GM13976 (cell line): ENCODE measurements at places on chromosomes 6 and 20.

- DNase-seq = no peak
These were observed 161.3 kb upstream of the AGPAT4 start for GRCh38 chr6:161434921-161435747.

DNA sequence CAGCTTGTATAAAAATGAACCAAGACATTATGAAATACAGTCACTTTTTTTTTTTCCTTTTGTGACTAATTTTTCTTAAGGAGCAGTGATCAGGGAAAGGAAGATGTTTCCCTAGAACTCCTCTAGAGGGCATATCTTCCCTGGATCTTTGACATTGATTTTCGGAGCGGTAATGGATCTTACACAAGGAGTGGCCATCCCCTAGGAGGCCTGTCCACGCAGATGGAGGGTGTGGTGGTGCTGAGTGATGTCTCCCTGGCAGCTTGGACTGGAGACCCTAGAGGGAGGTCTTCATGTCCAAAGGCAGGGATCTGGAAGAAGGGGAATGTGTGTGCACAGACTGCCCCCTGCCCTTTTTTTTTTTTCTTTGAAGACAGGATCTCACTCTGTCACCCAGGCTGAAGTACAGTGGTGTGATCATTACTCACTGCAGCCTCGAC is 7.0 kb upstream of the KIFC1 start:
- no peak for DNase-seq

DNA sequence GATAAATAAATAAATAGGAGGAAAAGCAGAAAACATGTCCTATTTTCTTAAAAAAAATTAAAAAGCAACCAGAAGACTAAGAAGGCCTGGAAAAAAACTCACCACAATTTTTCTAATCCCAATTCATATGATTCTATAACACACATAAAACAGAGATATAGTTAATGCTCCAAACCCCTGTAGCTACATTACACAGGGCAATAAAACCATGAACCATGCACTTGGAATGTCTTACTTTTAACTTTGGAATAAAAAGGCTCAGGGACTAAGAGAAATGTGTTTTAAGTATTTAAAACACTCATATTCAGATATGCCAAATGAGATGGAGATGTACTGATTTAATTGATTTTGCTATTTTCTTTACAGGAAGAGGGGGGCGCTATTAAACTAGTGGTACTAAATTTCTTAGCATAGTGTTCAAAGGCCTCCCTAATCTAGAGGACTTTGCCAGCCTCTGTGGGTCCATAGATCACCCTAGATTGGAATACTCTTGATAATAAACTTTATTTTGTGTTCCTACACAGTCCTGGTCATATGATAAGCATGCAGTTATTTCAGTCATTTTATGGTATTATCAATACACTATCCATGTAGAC is 30.3 kb upstream of the GCM1 start:
- DNase-seq = no peak

DNA sequence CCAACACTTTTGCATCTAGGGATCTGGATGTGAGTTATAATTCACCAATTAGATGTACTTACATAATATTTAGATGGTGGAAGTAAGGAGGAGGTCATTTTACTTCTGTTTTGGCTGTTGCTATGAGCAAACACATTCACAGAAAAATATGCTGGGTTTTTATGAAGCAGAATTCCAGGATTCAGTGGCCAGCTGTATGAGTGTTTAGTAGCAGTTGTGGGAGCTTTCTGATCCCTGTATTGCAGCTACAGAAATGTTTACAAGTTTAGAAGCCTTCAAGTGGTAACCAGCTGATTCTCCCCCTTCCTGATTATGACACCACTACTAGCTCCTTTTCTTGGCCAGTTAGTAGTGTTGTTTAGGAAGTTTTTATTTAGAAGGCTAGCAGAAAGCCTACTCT is 177.0 kb downstream of the TENT5A start:
- no peak for DNase-seq

- DNase-seq = no peak
These were observed 33.2 kb upstream of the TFAP2C start for GRCh38 chr20:56595746-56596475.

GRCh38 chr6:18035330-18035854 is 48.0 kb upstream of the KIF13A start:
- DNase-seq = no peak

DNA sequence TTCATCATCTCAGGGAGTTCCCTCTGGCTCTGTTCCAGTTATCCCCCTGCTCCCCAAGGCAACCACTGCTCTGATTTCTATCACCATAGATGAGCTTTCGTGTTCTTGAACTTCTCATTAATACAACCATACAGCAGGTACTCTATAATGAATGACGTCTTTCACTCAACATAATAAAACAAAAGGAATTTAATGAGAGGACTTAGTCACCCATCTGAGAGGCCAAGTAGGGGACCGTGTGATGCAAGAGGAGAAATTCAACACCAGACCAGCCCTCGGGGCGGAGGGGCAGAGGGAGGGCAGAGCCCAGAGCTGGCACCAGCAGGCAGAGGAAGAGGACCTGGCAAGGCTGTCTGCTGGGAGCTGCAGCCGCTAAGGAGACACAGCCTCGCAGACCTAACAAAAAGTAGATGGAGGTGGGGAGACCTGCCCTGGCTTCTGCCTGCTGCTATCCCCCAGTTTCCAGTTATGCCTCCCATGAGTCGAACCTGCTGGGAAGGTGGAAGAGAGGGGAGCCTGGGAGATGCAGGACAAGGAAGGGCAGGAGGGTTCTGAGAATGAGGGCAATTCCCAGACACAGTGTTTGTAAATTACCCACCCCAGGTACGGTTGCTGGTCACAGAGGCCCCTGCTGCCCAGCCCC is 13.8 kb downstream of the CCN5 start:
- no peak for DNase-seq

- no peak for DNase-seq
These were observed 253.0 kb downstream of the NKAIN2 start for GRCh38 chr6:124056407-124057334.

- no peak for DNase-seq
These were observed 3.8 kb upstream of the ARFGAP1 start for GRCh38 chr20:63268671-63269439.

- no peak for DNase-seq
These were observed 155.3 kb upstream of the ZNF217 start for GRCh38 chr20:53748821-53749421.

DNA sequence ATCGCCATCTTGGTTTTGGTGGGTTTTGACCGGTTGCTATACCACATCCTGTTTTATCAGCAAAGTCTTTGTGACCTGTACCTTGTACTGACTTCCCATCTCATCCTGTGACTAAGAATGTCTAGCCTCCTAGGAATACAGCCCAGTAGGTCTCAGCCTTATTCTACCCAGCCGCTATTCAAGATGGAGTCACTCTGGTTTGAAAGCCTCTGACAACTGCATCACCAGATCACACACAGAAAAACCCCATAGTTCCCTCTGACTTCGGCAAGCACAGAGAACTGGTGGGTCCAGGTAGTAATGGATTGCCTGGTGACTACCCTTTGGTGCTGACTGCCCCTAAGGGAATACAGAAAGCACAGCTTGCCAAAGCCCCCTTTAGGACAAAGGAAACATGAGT is 10.3 kb upstream of the RSPH4A start:
- DNase-seq = no peak

- no peak for DNase-seq
These were observed 27.6 kb downstream of the PRKN start for GRCh38 chr6:162699961-162700360.

GRCh38 chr20:20926222-20926905 is 179.8 kb downstream of the LINC00237 start:
- no peak for DNase-seq

DNA sequence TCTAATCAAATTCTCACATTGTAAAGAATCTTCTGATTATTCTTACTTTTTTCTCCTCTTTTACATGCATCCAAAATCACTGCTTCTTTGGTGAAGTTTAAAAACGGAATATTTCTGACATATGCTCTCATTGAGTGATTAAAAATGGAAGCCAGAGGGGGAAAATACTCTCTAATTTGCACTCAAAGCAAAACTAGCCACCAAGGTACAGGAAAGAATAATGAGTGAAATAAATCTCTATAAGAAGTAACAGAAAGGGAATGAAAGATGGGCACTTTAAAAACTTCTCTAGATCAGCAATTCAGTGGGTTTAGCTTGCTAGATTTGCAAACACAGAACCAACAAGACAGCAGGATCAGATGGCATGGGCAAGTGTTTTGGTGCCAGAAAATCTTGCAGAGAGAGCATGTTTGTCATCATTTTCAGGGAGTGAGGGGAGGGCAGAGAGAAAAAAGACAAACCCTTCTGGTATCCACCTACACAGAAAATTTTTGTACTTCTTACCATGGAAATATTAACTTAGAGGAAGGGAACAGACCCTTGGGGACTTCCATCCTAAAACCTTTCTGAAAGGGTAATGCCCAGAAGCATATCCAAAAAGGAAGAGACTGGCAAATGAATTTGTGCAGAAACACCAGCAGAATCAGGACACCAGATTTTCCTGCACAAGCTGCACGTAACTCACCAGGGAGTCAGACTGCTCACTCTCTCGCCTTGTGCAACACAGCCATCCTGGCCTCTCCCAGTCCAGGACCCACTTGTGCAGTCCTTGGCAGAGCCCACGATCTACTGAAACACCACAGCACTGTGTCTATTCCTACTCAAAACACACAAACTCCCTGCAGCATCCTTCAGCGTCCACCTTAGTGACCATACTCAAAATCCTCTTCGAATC is 270.2 kb upstream of the PRDM1 start:
- DNase-seq = no peak

- DNase-seq = no peak
These were observed 44.4 kb upstream of the SLC22A3 start for GRCh38 chr6:160303806-160304205.

DNA sequence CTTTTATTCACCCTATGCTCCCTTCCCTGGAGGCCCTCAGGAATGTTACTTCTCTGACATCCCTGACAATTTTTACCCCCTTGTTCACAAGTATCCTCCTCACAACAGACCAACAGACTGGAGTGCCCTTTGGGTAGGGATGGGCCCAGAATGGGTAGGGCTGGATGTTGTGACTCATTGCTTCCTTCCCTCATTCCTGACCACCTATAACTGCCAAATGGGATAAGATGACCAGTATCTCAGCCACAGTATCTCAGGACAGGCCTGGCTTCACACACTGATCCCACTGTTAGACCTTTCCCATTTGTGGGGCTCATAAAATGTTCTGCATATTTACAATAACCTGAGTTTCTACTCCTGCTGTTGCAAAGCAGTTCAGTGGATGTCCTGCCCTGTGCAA is 223.0 kb upstream of the LRFN2 start:
- no peak for DNase-seq

DNA sequence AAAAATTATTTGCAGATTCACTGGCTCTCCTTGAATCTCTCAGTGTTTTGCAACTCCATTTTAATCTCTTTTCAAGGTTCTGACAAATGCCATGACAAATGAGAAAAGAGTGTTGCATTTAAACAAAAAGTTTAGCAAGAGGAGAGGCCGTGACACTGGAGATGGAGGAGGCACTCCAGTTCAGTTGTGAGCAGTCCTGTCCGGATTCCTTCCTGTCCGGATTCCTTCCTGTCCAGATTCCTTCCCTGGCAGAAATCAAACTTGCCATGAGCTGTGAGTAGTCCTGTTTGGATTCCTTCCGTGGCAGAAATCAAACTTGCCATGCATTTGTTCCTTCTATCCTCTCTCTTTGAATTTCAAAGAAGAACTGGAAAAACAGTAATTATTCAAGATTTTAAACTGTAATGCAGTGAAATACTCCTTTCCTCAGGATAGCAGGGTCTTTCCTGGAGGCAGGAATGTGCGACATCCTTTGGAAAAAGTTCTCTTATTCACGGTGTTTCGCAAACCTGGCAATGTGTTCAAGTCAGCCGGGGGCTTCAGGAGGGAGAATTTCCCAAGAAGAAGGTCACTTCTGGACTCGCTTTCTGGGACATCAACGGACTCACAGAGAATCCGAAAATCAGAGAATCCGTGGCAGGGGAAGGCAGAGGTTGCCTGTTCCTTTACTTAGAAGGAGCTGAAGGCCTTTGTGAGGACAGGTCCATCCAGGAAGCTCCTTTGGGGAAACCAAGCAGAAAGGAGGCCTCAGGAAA is 48.7 kb upstream of the DACT2 start:
- no peak for DNase-seq

DNA sequence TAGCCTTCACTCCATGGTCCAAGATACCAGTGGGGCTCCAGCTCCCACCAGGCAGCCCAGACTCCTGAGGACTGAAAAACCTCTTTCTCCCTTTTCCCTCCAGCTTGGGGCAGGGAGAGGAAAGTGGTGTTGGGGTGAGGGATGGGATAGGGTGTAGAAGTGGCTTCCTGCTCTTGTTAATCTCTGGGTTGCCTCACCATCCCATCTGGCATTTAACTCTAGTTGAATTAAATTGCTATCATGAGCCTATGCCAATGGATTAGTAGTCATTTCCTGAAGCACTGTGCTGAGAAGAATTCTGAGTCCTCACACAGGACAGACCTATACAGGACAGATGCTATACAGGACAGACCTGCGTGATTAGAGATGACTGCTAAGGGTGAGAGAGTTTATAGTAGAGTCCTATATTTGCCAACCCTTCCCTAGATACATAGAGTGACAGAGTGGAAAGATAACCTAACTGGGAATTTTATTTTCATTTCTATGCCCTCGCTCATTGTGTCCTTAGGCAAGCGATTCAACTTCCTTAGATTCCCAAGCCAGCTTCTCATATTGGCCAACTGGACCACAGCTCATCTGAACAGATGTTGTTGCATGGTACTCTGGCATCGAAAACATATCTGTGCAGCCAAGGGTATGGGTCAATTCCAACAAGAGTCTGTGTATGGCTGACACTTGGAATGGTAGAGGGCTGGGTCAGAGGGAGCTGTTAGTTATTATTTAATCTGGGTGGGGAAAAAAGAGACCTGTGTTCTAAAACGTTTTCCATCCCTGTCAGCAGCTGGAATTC is 42.8 kb downstream of the MCHR2 start:
- DNase-seq = no peak

DNA sequence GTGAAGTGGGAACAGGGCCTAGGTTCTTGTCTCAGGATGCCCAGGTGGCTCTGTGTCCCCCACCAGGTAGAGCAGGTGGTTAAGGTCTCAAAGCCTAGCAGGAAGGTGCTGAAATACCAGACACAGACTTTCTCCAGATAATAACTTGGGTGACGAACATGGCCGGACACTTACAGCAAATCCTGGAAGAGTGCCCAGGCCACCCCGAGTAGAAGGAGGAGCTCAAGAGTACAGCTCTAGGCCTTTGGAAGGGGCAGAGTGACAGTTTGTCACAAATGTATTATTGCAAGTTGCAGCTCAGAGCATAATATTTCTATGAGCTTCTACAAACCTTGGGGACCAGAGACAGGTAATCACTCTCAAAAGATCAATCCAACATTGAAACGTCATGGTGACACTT is 251.6 kb upstream of the SOX4 start:
- no peak for DNase-seq

DNA sequence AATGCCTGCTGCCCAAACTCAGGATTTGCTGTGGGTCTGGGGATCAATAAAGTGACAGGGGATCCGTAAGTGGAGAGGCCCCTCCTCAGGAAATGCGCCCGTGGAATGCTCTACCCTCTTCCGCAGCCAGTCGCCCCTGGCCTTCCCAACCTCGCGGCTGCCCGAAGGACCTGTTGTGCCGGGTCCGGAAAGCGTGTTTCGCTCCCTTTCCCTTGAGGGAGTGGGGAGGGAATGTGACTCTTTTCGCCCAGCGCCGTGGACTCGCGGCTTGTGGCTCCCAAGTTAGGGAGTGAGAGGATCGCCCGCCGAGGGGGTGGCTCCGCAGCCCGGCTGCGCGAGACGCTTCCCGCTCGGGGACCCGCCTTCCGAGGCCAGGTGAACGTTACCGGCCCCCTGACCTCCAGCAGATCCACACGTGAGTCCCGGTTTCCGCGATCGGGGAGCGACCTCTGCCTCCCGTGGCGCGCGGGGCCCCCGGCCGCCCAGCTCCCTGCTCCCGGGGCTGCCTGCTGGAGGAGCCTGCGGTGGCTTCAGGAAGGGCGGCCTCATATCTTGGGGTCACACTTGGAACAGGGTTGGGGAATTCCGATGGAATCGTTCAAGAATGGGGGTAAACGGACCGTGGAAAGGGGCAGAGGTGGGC is 666 bp downstream of the TPD52L1 start:
- peak; percentile 41 for DNase-seq
